T follicular helper cell (primary cell): ENCODE measurements at places on chromosomes 7 and 10.
A peak's percentile ranks its signal among the peaks of the same experiment; 100 is the strongest.

DNA sequence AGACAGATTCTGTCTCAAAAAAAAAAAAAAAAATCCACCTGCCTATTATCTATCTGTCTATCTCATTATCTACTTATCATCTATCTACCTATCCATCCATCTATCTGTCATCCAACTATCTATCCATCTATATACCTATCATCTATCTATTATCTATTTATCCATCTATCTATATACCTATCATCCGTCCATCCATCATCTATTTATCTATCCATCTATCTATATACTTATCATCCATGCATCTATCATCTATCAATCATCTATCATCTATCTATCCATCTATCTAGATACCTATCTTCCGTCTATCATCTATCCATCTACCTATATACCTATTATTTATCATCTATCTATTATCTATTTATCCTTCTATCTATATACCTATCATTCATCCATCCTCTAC, 16.5 kb upstream of the TPST1 start:
- no peak for DNase-seq

GRCh38 chr10:103715430-103715829, 139.9 kb downstream of the SH3PXD2A start:
- no peak for DNase-seq

- DNase-seq: no peak
Measured at GRCh38 chr7:79598351-79598750, 144.9 kb upstream of the MAGI2 start.

- no peak for DNase-seq
Measured at GRCh38 chr10:71714592-71714991, 5.0 kb downstream of the C10orf105 start.

GRCh38 chr7:18901982-18902421, 215.4 kb downstream of the TWIST1 start:
- DNase-seq: no peak

DNA sequence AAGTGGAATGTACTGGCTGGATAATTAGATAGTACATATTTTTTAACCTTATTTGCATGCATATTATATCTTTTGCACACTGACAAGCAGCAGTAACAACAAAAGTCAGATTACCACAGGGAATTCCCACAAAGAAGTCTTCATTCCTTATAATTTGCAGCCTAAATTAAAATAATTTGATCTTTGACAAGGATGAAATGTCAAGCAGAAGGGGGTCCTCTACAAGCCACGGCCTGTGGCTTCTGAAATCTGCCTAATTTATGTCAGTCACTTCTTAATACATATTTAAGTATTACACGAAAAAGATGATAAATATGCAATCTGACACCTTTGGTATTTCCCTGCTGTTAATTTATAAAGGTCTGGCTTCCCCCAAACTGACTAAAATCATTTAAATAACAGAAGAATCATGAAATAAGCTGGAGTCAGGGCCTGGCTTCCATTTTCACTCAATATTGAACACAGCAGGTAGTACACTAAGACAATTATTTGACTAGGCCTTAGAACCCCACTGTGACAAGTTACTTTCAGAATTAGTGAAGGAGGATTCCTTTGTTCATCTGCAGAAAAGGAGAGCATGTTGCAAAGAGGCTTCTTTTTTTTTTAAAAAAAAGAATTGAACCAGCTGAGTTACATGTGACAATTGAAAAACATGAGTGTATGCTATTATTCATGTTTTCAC, 351.1 kb upstream of the ETV1 start:
- no peak for DNase-seq

DNA sequence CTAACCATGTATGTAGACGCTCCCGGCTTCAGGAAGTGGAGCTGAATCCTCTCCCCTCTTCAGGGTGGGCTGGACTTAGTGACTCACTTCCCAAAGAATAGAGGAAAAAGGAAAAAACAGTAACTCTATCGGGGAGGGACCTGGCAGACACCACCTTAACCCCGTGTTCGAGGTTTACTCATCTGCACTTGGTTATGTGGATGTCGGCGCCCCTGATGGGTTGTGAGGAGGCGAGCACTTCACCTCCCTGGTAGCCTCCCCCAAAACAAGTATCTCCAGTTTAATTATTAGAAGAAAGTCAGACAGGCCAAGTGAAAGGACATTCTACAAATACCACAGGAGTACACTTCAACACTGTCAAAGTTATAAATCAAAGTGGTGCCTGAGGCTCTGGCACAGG, 559.7 kb downstream of the TCERG1L start:
- DNase-seq: no peak

DNA sequence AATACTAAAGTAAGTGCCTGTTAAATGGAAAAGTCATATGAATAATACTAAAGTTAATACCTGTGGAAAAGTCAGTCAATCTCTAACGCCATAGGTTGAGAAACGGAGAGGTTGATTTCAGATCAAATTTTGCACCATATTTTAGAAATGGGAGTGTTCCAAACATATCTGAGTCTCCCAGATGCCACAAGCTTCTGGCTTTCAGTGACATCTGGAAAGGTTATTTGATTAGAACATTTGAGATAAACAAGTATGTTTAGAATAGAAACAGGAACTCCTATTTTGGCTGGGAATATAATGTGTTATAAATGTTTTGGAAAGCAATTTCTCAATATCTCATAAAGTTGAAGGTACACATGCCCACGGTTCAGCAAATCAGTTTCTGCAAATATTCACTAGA, 5.8 kb downstream of the MACC1 start:
- DNase-seq: no peak

GRCh38 chr7:83410989-83411591, 237.8 kb downstream of the SEMA3E start:
- no peak for DNase-seq

- no peak for DNase-seq
Measured at GRCh38 chr10:6390213-6390845, 187.6 kb downstream of the PFKFB3 start.

GRCh38 chr10:7906128-7906527, 87.8 kb downstream of the TAF3 start:
- DNase-seq: no peak

- no peak for DNase-seq
Measured at GRCh38 chr7:84783141-84783778, 403.6 kb downstream of the SEMA3D start.

GRCh38 chr7:44891372-44891771, 6.0 kb upstream of the PURB start:
- peak; percentile 12 for DNase-seq
